PC-9 (cell line): ENCODE measurements at places on chromosomes 6 and 20. TPM values are rescaled to one million over a fixed set of nuclear protein-coding genes. Genes with fewer than 3 reads are reported as not detected.

The RFX6 gene
- not detected in 2 replicates for total RNA-seq

GRCh38 chr6:133740218-133740617 is 148.7 kb upstream of the TCF21 start:
- no peak for DNase-seq

The FOXF2 gene
- total RNA-seq, result not detected in 2 replicates

The PLCB4 gene
- total RNA-seq, result 14.9 and 18.6 TPM in 2 replicates

- DNase-seq, result no peak
Measured at GRCh38 chr20:45944151-45944964, 9.9 kb downstream of the PCIF1 start.

DNA sequence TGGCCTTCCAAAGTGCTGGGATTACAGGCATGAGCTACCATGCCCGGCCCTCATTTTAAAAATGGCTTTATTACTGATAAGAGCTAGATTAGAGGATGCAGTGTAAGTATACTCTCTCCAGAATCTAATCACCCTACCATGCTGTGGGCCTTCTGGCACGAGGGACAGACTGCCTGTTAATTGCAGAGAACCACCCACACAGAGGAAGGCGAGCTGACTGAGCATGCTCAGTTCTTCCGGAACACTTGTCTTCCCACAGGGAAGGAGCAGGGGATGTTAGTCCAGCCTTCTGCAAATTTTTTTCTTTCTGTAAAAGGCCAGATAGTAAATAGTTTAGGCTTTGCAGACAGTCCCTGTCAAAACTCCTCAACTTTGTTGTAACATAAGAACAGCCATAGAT is 48.9 kb downstream of the ALDH5A1 start:
- DNase-seq, result no peak

DNA sequence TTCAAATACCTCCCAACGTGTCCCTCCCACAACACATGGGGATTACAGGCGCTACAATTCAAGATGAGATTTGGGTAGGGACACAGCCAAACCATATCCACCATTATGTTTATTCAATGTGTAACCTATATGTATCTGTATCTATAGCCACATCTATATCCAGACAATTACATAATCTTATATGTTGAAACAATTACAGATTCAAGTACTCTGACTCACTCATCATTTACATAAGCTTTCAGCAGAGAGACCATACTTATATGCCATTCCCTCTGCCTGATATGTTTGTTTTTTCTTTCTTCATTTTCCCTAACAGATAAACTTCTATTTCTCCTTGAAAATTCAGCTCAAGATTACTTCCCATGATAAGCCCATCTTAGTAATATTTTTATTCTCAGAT is 163.6 kb downstream of the LAMA2 start:
- no peak for DNase-seq

- no peak for DNase-seq
Measured at GRCh38 chr20:49400410-49400809, 82.1 kb downstream of the KCNB1 start.

DNA sequence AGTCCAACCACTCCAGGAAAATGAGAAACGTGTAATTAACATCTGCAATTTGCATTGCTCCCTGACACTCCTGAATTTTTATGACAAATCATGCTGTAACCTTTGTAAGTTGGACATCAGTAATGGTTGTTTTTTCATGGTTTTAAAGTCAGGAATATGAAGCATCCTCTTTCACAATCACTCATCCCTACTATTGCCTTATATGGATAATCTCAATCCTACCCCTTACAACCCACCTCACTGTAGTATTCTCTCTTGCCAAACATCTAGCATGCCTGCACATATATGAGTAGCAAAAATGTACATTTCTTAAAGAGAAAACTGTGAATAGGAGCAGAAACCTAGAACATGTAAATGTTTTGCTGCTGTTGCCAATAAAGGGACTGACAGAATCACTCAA is 729.5 kb downstream of the KIF16B start:
- no peak for DNase-seq

The C20orf144 gene
- total RNA-seq, result 0.18 and 0.20 TPM in 2 replicates

The SMLR1 gene
- not detected in 2 replicates for total RNA-seq

DNA sequence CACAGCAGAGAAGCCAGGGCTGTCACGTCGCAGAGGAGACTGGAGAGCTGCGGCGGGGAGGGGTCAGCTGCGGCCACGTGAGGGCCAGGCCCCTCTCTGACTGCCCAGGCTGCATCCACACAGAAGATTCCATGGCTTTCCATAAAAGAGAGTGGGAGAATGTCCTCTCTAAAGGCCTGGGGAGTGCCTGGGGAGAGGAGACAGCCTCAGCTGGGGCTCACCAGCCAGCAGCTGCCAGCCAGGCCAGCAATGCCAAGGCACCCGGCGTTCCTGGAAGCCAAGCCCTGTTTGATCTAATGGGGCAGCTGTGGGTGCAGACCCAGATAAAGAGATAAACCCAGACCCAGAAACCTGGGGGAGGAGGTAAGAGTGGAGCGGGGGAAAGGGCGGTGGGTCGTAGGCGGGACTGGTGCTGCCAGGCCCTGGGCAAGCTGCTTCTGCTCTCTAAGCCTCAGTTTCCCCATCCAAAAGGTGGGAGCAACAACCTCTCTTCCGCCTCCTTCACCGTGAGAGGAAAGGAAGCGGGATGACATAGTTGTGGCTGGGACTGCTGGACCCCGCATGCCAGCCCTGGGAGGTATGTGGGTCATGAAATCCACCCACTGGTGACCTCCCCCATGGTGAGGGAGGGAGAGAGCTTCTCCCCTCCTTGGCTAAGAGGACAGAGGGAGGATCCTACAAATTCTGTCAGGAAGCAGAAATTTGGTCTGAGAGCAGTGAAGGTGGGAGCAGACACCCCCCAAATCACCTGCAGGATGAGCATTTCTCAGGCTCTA is 3.1 kb upstream of the OSBPL2 start:
- no peak for DNase-seq

The CDH26 gene
- 0.68 and 1.1 TPM in 2 replicates for total RNA-seq

GRCh38 chr6:160215232-160215631 is 43.4 kb downstream of the SLC22A2 start:
- no peak for DNase-seq

- DNase-seq, result peak; percentile 45
Measured at GRCh38 chr6:93418408-93419303, 703 bp downstream of the EPHA7 start.

DNA sequence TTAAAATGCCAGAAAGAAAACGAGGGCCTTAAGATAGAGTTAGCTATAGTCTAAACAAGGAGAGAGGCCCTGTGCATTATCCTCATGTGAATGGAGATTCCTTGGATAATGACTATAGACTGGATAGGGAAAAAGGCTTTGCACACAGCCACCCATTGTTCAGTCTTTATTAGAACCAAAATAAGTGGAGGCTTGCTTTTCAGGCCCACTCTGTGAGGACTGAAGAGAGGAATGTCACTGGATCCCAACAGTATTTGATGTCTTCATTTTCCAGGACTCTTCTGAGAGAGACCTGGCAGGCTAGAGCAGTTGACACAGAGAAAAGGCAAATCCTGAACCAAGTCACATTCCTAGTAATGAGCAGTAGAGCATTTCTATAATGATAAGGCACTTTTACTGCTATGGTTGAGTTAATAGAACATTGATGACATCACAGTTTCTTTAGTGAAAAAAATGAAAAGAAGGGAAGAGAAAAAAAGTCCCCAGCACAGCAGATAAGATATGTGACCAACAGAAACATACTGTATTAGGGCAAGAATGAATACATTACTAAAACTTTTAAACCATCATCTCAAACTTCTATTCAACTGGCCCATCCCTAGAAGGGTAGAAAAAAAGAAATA is 315.1 kb downstream of the EPHA7 start:
- DNase-seq, result no peak

DNA sequence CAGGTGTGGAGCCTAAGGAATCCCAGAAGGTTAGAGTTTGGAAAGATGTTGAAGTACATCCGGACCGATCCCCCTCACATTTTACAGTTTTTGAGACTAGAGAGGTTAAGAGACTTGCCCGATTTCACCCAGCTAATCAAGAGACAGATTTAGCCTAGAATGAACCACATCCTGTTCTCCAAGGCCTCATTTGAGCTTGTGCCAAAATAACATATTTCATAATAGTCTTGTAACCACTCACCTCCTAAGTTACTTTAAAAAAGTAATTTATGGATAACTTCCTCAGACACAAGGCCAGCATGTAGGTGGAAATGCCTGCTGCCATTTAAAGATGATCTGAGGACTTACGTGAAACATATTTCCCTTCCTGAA is 39.8 kb upstream of the ARHGAP18 start:
- DNase-seq, result no peak

The PI16 gene
- 0.83 and 1.9 TPM in 2 replicates for total RNA-seq

- no peak for DNase-seq
Measured at GRCh38 chr20:31739550-31739977, 474 bp downstream of the TPX2 start.

DNA sequence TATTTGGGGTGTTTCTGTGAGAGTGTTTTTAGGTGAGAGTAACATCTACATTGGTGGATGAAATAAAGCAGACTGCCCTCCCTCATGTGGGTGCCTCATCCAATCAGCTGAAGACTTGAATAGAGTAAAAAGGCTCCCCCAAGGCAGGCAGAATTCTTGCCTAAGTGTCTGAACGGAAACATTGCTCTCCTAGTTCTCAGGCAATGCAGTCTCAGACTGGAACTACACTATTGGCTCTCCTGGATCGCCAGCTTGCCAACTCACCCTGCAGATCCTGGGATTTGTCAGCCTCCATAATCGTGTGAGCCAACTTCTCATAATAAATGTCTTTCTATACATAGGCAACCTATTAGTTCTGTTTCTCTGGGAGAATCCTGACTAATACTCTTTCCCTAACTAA is 5.5 kb upstream of the TMEM170B start:
- DNase-seq, result no peak

GRCh38 chr20:2298701-2299100 is 2.9 kb downstream of the TGM3 start:
- no peak for DNase-seq

DNA sequence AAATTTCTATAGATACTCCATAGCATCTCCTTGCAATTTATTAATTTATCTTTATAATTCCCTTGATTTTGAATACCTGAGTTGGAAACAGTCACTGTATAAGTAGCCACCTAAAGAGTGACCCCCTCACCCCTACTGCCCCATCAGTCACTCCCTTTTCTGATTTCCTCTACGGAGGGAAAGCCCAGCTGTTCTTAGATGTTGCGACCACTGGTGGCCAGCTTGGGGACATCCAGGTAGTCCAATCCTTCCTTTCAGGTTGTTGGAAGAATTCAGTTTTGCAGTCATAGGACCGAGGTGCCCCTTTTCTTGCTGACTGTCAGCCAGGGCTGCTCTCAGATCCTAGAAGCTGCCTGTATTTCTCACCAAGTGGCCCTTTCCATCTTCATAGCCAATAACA is 87.8 kb downstream of the BMP6 start:
- peak; percentile 4 for DNase-seq

DNA sequence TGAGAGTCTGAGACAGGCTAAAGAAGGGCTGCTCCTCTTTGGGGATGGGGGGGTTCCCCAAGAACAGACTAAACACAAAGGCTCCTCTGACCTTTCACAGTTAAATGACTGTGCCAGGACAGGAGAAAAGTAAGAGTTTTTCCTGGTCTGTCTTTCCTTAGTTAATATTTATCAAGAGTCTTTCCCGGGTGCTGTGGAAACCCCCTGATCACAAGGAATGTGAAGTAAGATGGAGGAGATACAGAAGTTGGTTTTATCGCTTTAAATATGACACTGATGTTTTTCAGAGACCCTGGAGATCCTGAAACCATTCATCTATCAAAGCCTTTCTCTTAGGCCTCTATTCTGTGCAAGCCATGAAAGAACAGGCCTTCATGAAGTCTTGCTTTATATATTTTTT is 105.8 kb downstream of the RNF144B start:
- no peak for DNase-seq

- no peak for DNase-seq
Measured at GRCh38 chr20:38012332-38012731, 20.9 kb downstream of the TTI1 start.

DNA sequence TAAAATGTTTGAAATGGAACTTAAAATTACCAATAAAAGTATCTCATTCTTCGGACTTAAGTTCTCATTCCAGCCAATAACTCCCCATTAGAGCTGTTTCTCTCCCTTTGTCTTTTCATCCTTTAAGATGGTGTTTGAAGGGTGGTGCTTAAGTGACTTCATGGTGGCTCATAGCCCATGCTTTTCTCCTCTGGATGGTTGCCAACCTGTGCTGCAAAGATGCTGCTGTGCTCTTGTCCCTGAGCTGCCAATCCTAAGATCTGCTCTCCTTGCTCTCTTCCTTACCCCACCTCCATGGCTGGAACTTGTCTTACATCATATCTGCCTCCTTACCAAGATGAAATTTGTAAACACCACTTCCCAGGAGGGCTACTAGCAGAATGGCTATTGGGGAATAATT is 31.6 kb upstream of the PNRC1 start:
- no peak for DNase-seq

DNA sequence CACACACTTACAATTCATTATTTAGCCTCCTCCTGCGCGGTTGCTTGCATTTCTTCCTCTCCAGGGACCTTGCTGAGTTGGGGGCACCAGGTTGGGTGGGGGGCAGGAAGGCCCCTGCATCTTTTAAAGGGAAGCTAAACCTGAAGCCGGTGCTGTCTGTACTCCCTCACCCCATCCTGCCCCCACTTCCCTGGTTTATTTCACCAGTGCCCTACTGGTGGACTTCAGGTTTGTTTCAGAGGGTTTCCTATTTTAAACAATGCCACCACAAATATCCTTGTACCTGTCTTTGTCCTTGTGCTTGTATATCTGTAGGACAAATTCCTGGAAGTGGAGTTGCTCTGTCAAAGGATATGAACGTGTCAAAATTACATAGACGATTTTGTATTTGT is 21.0 kb downstream of the PTK7 start:
- DNase-seq, result no peak

The NRSN1 gene
- not detected in 2 replicates for total RNA-seq

DNA sequence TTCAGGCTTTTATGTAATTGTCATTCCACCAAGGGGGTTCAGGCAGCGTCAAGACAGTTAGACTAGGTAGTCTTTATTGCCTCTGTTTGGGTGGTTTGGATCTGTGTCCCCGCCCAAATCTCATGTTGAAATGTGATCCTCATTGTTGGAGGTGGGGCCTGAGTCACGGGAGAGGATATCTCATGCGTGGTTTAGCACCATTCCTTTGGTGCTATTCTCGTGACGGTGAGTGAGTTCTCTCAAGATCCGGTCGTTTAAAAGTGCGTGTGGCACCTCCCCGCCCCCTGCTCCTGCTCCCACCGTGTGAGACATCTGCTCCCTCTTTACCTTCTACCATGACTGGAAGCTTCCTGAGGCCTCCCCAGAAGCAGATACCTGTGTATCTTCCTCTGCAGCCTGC is 51.3 kb upstream of the FOXC1 start:
- no peak for DNase-seq
